Suppressor macrophage treated with lipopolysaccharide for 4 hours (primary cell): ENCODE measurements at places on chromosomes 2 and 18.

DNA sequence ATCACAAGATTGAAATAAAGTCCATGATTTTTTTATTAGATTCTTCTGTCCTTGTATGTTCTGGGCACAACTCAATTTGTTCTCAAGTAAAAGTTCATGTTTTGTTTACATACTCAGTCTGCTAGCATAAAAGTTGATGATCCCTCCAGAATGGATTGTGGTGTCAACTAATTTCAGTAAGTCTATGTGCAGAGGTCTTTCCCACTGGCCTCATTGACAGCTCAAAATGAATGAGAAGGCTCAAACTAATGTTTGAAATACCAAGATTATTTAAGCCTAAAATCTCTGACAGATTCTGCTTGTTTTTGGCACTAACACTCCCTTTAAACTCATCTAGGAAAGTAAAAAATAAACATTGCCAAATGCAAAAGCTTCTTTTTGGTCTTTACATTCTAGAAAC is 561.2 kb upstream of the CNTNAP5 start:
- no peak for DNase-seq

- no peak for DNase-seq
Observed at GRCh38 chr2:121613774-121614173, 35.5 kb downstream of the CLASP1 start.

GRCh38 chr18:61954096-61954746 is 61.4 kb upstream of the RNF152 start:
- no peak for DNase-seq

GRCh38 chr2:164984428-164984827 is 29.1 kb upstream of the SLC38A11 start:
- no peak for DNase-seq

- DNase-seq, result no peak
Observed at GRCh38 chr18:38243291-38243690, 677.7 kb upstream of the CELF4 start.

- no peak for DNase-seq
Observed at GRCh38 chr2:102420290-102420689, 2.7 kb upstream of the IL18RAP start.

GRCh38 chr18:24108641-24109040 is 30.2 kb upstream of the CABYR start:
- no peak for DNase-seq

- DNase-seq, result no peak
Observed at GRCh38 chr2:100200985-100201384, 58.6 kb upstream of the AFF3 start.

DNA sequence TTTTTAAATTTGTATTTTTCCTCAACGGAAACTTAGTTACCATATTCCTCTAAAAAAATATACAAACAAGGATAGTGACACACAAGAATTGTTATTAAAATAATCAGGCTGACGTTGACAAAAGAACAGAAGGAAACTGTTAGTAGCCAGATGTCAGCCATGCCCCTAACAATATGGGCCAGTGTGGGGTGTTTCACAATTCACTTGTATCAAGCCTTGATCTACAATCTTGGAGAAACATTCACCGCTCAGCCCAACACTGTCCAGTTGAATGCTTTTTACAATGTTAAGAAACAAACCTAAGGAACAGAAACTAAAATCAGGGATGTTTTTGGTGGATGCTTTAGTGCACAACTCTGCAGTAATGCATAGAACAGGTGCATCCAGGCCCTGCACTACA is 44.6 kb downstream of the TMEFF2 start:
- no peak for DNase-seq

DNA sequence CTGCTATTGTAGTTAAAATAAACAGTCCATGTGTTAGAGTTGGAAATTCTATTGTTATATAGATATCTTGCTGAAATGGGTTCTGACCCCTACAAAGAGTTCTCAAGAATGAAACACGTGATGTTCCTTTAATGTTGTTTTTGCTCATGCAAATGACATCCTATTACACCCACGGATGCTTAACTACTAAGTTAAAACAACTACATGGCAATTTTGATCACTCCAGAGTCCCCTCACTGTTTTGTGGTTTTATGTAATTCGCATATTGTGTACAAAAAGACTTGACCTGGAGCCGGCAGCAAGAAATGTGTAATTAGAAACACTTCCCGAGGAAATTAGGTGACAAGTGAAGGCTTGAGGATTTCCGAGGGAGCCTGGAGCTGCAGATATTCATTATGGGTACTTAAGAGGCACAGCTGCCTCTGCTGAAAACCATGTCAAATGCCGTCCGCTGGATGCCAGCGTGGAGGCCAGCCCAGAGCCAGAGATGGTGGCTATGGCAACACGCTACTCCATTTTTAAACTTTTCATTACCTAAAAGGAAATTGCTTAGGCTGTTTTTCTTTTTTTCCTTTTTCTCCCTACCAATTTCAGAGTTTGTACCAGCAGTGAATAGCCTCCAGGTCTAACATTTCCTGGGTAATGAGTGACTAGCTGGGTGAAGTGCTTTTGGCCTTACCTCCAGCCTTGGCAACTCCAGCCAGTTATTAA is 21.0 kb upstream of the CABLES1 start:
- no peak for DNase-seq

DNA sequence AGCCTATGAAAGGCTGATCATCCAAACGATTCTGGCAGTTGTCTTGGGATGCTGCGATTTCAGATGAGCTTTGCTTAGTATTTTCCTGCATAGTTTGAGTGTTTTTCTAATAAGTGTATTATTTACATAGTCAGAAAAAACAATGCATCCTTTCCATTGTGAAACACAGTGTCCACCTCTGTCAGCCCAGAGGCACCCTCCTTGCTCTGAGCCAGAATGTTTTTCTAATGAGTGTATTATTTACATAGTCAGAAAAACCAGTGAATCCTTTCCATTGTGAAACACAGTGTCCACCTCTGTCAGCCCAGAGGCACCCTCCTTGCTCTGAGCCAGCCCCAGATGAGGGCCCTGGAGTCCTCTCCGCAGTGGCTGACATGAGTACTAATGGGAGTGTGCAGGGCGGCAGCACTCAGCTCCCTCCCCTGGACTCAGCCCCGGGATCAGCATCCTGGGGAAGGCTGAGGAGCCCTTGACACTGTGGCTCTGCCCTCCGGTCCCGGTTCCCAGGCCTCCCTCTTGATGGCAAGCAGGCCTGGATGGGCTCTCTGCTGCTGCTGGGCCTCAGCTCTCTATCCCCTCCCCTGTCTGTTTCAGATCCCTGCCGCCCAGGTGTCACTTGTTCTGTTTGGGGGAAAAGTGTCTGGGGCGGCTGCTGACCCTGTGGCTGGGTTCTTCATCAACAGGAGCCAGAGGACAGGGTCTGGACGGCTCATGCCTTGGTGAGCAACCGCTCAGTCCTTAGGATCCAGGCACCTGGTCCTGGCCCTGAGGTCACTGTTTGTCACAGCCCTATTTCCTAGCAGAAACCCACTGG is 5.9 kb downstream of the MFSD2B start:
- DNase-seq, result no peak

- DNase-seq, result no peak
Observed at GRCh38 chr2:218082586-218083351, 13.7 kb downstream of the RUFY4 start.

DNA sequence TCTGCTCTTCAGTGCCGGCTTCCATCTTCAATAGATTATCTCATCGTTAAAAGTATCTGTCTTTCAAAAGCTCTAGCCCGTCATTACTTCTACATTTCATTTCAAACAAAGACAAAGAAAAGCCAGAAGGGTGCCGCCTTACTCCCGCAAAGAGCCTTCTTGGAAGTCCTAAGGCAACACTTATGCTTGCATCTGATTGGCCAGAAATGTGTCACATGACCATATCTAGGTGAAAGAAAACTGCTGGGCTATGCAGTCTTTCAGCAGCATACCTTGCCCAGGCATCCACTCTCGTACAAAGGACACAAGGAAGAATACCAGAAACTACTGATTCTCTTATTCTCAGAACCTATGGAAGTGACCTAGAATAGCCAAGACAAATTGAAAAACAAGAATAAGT is 217.1 kb upstream of the SLC35G4 start:
- DNase-seq, result no peak

DNA sequence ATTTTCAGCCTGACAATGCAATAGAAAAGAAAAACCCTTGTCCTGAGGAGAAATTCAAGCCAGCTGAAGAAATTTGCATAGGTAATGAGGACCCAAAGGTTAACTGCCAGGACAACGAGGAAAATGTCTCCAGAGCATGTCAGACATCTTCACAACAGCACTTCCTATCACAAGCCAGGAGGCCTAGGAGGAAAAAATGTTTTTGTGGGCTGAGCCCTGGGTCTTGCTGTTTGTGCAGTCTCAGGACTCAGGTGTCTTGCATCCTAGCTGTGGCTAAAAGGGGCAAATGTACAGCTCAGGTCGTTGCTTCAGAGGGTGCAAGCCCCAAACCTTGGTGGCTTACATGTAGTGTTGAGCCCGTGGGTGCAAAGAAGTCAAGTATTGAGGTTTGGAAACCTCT is 905.1 kb upstream of the FSHR start:
- DNase-seq, result no peak

DNA sequence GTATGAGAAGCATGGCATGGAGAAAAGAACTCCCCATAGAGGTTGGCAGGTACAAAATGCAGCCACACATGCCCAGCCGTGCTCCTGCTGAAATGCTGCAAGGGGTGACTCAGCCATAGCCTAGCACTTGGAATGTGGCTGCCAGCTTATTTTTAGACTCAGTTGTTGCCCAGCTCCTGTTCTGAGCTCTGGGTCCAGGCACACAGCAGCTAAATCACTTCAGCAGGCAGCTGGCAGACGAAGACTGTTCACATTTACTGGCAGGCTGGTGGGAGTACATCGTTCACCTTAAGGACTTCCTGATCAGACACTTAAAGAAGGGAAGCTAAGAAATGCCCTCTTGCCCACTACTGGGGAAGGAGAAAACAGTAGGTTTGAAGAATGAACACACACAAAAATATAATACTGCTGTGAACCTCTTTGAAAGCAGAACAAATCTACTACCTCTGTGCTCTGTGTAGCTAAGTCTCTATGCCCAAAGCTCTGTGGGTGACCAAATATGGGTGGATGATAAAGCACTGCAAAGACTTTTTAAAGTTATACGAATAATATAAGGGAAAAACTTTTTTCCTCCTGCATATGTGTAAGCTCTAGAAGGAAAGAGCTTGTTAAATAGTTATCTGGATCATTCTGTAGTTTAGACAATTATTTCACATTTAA is 146.1 kb downstream of the LNPK start:
- no peak for DNase-seq

- no peak for DNase-seq
Observed at GRCh38 chr2:7860693-7861092, 821.2 kb upstream of the ID2 start.

GRCh38 chr2:219918254-219918653 is 290.8 kb downstream of the SLC4A3 start:
- no peak for DNase-seq

GRCh38 chr2:62292190-62292589 is 96.3 kb downstream of the B3GNT2 start:
- DNase-seq, result peak; percentile 83

GRCh38 chr18:2312440-2312839 is 258.9 kb downstream of the METTL4 start:
- DNase-seq, result peak; percentile 3

- no peak for DNase-seq
Observed at GRCh38 chr2:67251741-67252140, 145.4 kb upstream of the ETAA1 start.

DNA sequence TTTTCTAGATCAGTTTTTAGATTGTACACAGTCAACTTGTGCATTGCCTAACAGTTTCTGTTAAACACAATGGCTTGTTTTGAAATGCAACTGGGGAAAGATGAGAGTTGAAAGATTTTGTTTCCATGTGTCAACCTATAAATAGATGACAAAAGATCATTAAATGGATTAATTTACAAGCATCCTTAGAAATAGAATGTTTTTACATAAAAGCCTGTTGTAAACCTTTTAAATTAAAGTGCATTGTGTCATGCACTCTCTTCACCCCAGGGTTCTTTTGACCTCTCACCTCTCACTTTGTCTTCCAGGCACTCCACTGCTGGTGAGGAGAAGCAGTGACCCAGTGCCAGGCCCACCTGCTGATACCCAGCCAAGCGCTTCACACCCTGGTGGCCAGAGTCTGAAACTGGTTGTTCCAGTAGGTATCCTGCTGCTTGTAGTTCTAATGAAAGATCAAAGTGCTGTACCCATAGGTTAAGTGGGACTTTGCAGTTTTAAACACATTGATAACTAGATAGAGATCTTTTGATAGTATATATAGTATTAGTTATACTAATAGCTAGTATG is 502.1 kb downstream of the PARD3B start:
- DNase-seq, result no peak

- no peak for DNase-seq
Observed at GRCh38 chr18:59311631-59312030, 6.8 kb downstream of the CPLX4 start.

- no peak for DNase-seq
Observed at GRCh38 chr2:134681201-134681600, 37.6 kb downstream of the TMEM163 start.

DNA sequence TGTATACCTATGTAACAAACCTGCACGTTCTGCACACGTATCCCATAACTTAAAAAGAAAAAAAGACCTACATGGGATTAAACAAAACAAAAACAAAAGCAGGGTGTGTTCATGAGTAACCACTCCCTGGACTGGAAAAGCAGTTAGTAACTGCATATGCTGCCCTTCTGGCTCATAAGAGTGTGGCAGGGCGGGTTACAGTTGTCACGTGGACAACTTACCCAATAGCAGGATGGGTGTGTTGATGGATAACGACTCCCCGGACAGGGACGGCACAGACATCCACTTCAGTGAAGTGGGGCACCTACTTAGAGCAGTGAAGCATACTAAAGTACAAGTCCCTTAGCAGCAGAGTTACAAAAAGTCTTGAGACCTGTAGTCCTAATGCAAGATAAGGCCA is 136.7 kb downstream of the CCBE1 start:
- no peak for DNase-seq

DNA sequence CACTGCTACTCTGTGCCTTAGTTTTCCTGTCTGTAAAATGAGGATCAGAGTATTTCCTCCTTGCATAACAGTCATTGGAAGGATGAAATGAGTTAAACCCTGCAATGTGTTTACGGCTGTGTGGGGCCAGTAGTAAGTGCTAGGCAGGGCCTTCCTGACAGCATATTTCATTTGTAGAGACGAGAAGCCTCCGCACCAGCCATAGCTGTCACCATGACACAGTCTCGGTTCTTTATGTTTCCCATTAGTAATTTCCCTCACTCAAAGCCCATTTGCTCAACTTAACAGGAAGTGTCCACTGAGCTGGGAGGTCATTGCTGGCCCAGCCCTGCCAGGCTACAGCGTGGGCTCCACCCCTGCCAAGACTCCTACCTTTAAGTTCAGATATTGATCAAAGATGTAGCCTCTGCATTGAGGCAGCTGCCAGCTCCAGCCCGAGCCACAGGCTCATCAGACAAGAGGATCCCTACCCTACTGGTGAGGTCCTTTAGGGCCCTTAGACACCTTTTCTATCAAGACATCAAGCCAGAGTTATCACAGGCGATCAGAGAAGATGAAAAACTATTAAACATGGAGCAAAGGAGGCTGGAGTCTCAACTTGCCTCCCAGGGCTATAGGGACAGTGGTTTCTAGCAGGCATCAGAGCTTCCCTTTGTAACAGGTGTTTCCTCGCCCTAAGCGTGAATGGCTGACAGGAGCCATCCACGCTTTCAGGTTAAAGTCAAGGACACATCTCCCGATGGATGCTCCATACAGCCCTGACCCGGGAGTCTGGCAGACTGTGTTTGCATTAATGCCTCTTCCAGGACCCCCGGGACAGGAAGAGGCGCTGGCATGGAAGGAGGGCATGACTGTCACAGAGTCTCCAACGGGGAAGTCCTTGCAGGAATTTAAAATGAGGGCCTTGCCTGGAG is 251.7 kb downstream of the NDUFA10 start:
- DNase-seq, result no peak

GRCh38 chr2:25204190-25204838 is 35.9 kb upstream of the POMC start:
- no peak for DNase-seq

GRCh38 chr2:67642046-67642382 is 244.9 kb downstream of the ETAA1 start:
- DNase-seq, result no peak
